Dermis lymphatic vessel endothelial cell (primary cell): ENCODE measurements at places on chromosomes 6 and 20. TPM values are rescaled to one million over a fixed set of nuclear protein-coding genes. Genes with fewer than 3 reads are reported as not detected.

Gene GNMT
- 0.11 and 0.17 TPM in 2 replicates for total RNA-seq

Gene FOXQ1
- total RNA-seq: not detected in 2 replicates

Gene HLA-DQB2
- not detected in 2 replicates for total RNA-seq

Gene COL11A2
- total RNA-seq: 0.26 and 0.33 TPM in 2 replicates

Gene GPLD1
- total RNA-seq: 0.22 and 0.43 TPM in 2 replicates

Gene EFCAB8
- under 0.01 and 0.09 TPM in 2 replicates for total RNA-seq

Gene SLC17A3
- not detected in 2 replicates for total RNA-seq
